Psoas muscle (tissue), 8 donors: ENCODE measurements at places on chromosomes 2 and 18. TPM values are rescaled to one million over a fixed set of nuclear protein-coding genes. Genes with fewer than 3 reads are reported as not detected.

DNA sequence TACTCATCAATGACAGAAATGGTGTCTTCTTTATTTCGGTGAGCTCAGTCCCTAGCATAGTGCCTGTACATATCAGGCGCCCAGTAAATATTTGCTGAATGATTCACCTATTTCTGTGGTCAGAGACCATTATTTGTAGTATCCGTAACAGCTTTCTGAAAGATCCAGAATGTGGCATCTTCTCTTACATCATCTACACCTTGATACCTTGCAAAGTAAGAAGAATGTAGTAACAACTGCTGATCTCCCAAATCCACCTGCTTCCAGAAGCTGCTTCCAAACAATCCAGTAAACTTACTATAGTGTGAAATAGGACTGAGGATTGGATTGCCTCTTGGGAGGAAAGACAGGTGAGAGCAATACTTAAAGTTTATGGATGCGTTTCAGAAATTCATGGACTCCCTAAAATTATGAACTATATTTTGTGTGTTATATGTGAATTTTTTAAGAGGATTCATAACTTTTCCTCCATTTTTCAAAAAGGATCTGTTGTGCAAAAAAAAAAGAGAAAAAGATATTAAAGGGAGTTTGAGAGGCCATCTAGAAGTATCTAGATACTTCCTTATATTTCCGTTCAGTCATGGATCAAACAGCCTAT, 945 bp upstream of the ASXL2 start:
- H3K36me3 ChIP-seq, result peaks cover 8% of the 10 kb centered on the region
- peak overlapping the region; percentile 94 for H3K27ac ChIP-seq
- no peak for DNase-seq
- H3K4me1 ChIP-seq, result peaks cover 18% of the 10 kb centered on the region
- peak overlapping the region; percentile 94 for H3K4me3 ChIP-seq

DNA sequence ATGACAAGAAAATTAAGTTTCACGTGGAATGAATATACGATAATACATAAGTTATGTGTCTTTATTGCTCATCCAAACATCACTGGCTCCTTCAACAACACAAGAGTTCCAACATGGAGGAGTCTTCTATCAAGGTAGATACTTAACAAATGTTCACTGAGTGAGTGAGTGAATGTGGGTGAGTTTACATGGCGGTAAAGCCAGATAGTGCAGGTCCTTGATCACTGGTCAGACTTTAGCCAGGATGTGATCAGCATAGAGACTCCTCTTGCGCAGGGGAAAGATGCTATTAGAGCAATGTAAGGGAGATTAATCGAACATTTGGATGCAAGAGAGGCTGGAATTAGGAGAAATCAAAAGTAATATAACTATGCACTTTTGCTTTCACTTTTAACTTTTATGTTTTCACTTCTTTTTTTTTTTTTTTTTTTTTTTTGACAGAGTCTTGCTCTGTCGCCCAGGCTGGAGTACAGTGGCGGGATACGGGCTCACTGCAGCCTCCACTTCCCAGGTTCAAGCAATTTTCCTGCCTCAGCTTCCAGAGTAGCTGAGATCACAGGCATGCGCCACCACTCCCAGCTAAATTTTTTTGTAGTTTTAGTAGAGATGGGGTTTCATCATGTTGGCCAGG, 249.0 kb upstream of the ID2 start:
- H3K27me3 ChIP-seq, result no peaks in the 10 kb centered on the region
- H3K4me3 ChIP-seq, result no peak overlapping the region
- H3K36me3 ChIP-seq, result no peaks in the 10 kb centered on the region
- no peaks in the 10 kb centered on the region for H3K4me1 ChIP-seq
- DNase-seq, result no peak
- H3K27ac ChIP-seq, result no peak overlapping the region

DNA sequence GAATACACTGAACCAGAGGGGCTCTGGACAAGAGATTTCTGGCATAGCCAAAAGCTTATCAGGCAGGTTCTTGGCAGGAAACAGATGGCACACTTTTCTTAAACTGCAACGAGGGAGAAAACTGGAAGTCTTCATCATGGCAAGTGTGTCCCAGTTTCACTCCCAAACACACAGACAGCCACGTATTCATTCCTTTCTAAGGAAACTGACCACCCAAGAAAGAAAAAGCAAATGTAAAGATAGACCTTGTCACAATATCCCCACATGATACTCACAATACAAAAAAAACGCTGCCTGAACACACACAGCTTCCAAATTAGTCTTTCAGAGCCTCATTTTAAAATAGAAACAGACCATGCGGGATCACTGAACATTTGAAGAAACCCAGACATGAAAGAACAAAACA, 40.6 kb upstream of the RTTN start:
- no peak overlapping the region for H3K27ac ChIP-seq
- H3K4me3 ChIP-seq, result peak overlapping the region; percentile 46
- H3K27me3 ChIP-seq, result no peaks in the 10 kb centered on the region
- no peaks in the 10 kb centered on the region for H3K36me3 ChIP-seq
- no peak for DNase-seq
- peaks cover 8% of the 10 kb centered on the region for H3K4me1 ChIP-seq

- no peak overlapping the region for H3K4me3 ChIP-seq
- H3K36me3 ChIP-seq, result no peaks in the 10 kb centered on the region
- H3K27ac ChIP-seq, result no peak overlapping the region
- no peaks in the 10 kb centered on the region for H3K27me3 ChIP-seq
These were observed 182.3 kb downstream of the RDH14 start for GRCh38 chr2:18378020-18378653.

DNA sequence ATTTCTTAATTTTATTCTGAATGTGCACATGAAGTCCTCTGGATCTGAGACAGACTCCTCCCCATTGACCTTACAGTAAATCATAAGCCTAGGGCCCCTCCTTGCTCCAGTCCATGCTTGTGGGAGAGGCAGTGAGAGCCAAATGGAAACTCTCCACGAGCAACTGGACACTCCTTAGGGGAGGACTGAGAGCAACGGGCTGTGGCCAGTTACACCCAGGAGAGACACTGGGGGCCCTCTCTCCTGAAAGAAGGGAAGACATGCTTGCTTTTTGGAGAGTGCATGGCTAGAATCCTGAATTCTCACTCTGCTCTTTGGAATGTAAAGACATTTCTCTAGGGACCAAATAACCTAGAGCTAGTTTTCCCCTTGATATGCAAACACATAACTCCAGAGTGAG, 49.0 kb upstream of the BIN1 start:
- no peaks in the 10 kb centered on the region for H3K36me3 ChIP-seq
- DNase-seq, result peak; percentile 81
- H3K4me3 ChIP-seq, result no peak overlapping the region
- no peaks in the 10 kb centered on the region for H3K27me3 ChIP-seq
- peak overlapping the region; percentile 89 for H3K27ac ChIP-seq
- peaks cover 27% of the 10 kb centered on the region for H3K4me1 ChIP-seq

CFAP65 gene
- not detected for total RNA-seq

- H3K27me3 ChIP-seq, result no peaks in the 10 kb centered on the region
- DNase-seq, result no peak
- no peaks in the 10 kb centered on the region for H3K36me3 ChIP-seq
- no peak overlapping the region for H3K27ac ChIP-seq
These were observed 72.0 kb downstream of the DOCK10 start for GRCh38 chr2:224970311-224970710.

GRCh38 chr2:46554397-46554796, 75.0 kb downstream of the TMEM247 start:
- H3K4me1 ChIP-seq, result peaks cover 76% of the 10 kb centered on the region
- peak overlapping the region; percentile 73 for H3K27ac ChIP-seq
- DNase-seq, result no peak
- no peaks in the 10 kb centered on the region for H3K27me3 ChIP-seq

GRCh38 chr2:86398500-86399474, 42.4 kb upstream of the KDM3A start:
- DNase-seq, result no peak
- no peak overlapping the region for H3K27ac ChIP-seq
- no peak overlapping the region for H3K4me3 ChIP-seq

FSHR gene
- total RNA-seq, result not detected

- H3K27me3 ChIP-seq, result no peaks in the 10 kb centered on the region
- no peaks in the 10 kb centered on the region for H3K4me1 ChIP-seq
- no peak overlapping the region for H3K27ac ChIP-seq
- H3K36me3 ChIP-seq, result no peaks in the 10 kb centered on the region
- H3K4me3 ChIP-seq, result no peak overlapping the region
- no peak for DNase-seq
These were observed 14.4 kb upstream of the SLC39A10 start for GRCh38 chr2:195642679-195643068.

GRCh38 chr18:67665266-67665665, 148.7 kb upstream of the DSEL start:
- no peaks in the 10 kb centered on the region for H3K27me3 ChIP-seq
- no peak for DNase-seq
- H3K36me3 ChIP-seq, result no peaks in the 10 kb centered on the region

DNA sequence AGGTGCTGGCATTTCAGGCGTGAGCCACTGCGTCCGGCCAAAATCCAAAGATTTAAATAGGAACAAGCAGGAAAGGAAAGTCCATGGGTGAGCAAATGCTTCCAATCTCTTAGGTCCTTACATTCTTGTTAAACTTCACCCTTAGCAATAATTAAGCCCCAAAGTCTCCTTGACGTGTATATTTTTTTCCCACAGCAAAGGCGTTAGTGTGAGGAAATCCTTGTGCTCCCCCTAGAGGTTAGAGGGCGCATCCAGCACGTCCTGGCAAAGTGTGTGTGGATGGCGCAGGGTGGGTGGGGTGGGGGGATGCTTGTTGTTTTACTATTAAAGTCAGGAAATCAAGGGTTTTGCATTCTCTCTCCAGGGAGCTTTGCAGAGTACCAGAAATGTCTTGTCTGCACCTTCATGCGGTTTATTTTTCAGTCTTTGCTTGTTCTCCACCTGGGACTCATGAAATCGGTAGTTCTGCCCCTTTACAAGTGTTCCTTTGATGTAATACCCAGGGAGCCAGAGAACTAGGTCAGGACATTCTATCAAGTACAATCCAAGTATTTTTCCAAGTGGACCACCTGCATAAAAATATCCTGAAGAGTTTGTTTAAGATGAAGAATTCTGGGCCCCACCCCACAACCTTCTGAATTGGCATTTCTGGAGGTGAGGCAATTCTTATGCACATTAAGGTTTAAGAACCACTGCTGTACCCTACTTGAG, 22.2 kb upstream of the ITSN2 start:
- no peaks in the 10 kb centered on the region for H3K27me3 ChIP-seq
- H3K4me1 ChIP-seq, result no peaks in the 10 kb centered on the region
- H3K36me3 ChIP-seq, result no peaks in the 10 kb centered on the region
- no peak overlapping the region for H3K4me3 ChIP-seq
- H3K27ac ChIP-seq, result no peak overlapping the region

RFX8 gene
- not detected for total RNA-seq

KLHL30 gene
- 175 TPM for total RNA-seq

BOLA3 gene
- 65.9 TPM for total RNA-seq

DNA sequence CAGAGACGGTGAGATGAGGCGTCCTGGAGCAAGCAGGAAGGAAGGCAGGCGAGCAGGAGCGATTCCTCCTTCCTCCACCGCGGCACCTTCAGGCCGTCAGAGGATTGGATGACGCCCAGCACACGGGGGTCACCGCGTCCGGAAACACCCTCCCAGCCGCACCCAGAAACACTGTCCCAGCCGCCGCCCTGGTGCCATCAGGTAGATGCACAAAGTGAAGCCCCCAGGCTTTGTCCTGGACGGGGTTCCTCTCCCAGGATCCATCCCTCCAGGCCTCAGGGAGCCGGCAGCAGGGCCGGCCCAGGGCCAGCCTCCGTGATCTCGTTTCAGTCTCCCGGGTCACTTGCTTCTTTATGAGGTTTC, 31.5 kb downstream of the RTP5 start:
- H3K4me1 ChIP-seq, result no peaks in the 10 kb centered on the region
- H3K4me3 ChIP-seq, result no peak overlapping the region
- H3K36me3 ChIP-seq, result no peaks in the 10 kb centered on the region

UGT1A4 gene
- not detected for total RNA-seq

ANKRD62 gene
- not detected for total RNA-seq

- DNase-seq, result peak; percentile 67
- peak overlapping the region; percentile 92 for H3K27ac ChIP-seq
- H3K27me3 ChIP-seq, result no peaks in the 10 kb centered on the region
- peaks cover 39% of the 10 kb centered on the region for H3K4me1 ChIP-seq
- H3K36me3 ChIP-seq, result peaks cover 19% of the 10 kb centered on the region
These were observed 396 bp downstream of the CNOT9 start for GRCh38 chr2:218569038-218569431.

GRCh38 chr2:206641226-206641625, 1.1 kb upstream of the FAM237A start:
- DNase-seq, result no peak
- peaks cover 37% of the 10 kb centered on the region for H3K27me3 ChIP-seq
- H3K27ac ChIP-seq, result no peak overlapping the region
- H3K4me3 ChIP-seq, result no peak overlapping the region
- H3K4me1 ChIP-seq, result no peaks in the 10 kb centered on the region
- no peaks in the 10 kb centered on the region for H3K36me3 ChIP-seq

MC2R gene
- total RNA-seq, result not detected

- no peak for DNase-seq
- H3K4me3 ChIP-seq, result no peak overlapping the region
- H3K27ac ChIP-seq, result no peak overlapping the region
- H3K4me1 ChIP-seq, result no peaks in the 10 kb centered on the region
- H3K27me3 ChIP-seq, result no peaks in the 10 kb centered on the region
These were observed 35.5 kb upstream of the CD28 start for GRCh38 chr2:203670939-203671338.

TMEM17 gene
- total RNA-seq, result 0.57 TPM

SULT1C2 gene
- total RNA-seq, result not detected

MDH1B gene
- 0.27 TPM for total RNA-seq

GPR155 gene
- 6.3 TPM for total RNA-seq

UNC80 gene
- total RNA-seq, result not detected

VAPA gene
- total RNA-seq, result 259 TPM

GRCh38 chr2:208134928-208135586, 5.4 kb upstream of the CRYGC start:
- H3K27ac ChIP-seq, result no peak overlapping the region
- no peaks in the 10 kb centered on the region for H3K27me3 ChIP-seq
- DNase-seq, result no peak
- H3K4me3 ChIP-seq, result no peak overlapping the region

C2orf78 gene
- total RNA-seq, result not detected

DNA sequence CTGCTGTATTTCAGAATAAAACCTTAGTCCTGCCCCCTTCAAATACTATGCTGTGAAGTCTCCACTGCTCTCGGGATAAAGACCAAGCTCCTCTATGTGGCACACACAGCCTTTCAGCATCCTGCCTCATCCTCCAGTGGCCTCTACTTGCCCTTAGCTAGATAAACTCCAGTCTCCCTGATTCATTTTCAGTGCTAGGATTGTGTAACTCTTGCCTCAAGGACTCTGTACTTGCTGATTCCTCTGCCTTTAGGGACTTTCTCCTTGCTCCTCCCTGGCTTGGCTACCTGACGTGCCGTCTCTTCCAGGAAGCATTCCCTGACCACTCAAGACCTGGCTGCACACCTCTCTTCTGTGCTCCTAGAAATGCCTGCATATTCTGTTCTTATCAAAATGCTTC, 416.7 kb downstream of the MTX2 start:
- H3K27ac ChIP-seq, result no peak overlapping the region
- H3K27me3 ChIP-seq, result no peaks in the 10 kb centered on the region
- H3K4me3 ChIP-seq, result no peak overlapping the region
- DNase-seq, result no peak
